Neuronal stem cell (in vitro differentiated cells): ENCODE measurements at places on chromosomes 12 and 14.

- DNase-seq: no peak
These were observed 54.8 kb upstream of the TTC7B start for GRCh38 chr14:90870950-90871604.

GRCh38 chr12:89797436-89797835 lies 88.8 kb upstream of the ATP2B1 start:
- no peak for DNase-seq

DNA sequence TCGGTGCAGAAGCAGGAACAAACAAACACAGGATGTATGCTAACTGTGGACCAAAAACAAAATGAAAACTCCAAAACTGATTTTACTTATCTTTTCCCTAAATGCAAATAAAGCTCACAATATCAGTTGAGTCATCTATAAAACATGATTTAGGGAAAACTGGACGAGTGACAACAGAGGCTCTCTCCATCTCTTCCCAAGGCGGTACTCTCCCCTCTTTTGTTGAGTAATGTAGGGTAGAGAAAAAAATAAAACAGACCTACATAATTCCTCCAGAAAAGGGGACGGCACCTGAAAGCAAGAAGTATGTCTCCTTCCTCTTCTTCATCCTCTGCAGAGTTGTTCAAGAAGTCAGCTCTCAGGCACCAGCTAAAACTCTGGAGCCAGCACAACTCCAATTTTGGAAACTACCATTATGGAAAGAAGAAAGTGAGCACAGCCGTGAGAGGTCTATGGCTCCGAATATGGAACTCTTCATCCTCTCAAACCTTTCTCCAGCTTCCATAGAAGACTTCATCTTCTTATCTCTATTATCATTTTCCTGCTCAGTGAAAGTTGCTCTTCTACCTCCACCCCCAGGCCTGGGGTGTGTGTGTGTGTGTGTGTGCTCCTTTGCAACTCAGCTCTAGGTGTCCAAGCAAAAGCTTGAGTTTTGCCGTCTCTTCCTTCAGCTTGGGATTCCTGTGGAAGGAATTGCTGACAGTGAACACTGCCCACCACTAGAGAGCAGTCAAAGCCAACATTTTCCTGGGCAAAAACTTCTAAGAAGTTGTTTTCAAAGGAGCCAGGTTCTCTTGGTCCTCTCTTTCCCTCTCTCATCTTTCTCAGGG lies 155.4 kb downstream of the DIO2 start:
- peak; percentile 44 for DNase-seq

DNA sequence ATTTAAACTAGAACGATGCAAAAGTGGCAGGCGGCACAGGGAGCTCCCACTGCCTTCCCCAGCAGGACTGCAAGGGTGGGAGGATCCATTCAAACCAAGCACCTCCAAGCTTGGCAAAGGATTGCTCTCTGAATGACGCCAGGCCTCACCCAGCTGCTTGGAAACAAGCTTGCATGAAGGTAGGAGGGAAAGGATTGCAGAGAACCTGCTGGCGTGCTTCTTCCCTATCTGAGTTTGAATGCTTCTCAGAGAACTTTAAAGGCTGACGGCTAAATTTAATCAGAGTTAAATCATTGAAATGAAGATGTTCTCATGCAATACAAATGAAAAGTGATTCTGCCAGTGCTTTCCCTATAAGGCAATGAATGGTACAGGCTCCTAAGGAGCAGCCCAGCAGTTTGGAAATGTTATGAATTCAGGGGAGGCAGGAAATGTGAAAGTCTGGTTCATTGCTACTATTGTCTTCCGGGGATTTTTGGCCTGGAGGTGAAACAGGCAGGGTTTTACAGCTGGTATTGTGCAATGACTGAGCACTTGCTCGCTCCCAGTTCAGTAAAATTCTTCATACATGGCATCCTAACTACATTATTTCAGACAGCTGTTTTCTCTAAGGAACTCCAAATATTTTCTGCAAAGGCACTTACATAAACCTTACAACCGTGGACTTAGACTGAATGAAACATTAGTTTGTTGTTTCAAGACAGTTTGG lies 31.9 kb upstream of the DUSP6 start:
- no peak for DNase-seq

DNA sequence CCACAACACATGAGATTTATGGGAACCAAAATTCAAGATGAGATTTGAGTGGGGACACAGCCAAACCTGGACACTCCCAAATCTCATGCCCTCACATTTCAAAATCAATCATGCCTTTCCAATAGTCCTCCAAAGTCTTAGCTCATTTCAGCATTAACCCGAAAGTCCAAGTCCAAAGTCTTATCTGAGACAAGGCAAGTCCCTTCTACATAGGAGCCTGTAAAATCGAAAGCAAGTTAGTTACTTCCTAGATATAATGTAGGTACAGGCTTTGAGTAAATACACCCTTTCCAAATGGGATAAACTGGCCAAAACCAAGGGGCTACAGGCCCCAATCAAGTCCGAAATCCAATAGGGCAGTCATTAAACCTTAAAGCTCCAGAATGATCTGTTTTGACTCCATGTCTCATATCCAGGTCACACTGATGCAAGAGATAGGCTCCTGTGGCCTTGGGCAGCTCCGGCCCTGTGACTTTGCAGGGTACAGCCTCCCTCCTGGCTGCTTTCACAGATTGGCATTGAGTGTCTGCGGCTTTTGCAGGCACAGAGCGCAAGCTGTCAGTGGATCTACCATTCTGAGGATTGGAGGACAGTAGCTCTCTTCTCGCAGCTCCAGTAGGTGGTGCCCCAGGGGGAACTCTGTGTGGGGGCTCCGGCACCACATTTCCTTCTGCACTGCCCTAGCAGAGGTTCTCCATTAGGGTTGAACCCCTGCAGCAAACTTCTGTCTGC lies 60.1 kb downstream of the LRIG3 start:
- no peak for DNase-seq
